ENCODE measurements at places on chromosomes 7 and 10.
A peak's percentile ranks its signal among the peaks of the same experiment; 100 is the strongest.

GRCh38 chr10:92891885-92892690, 43.8 kb downstream of the EXOC6 start:
- peak; percentile 14 for DNase-seq

DNA sequence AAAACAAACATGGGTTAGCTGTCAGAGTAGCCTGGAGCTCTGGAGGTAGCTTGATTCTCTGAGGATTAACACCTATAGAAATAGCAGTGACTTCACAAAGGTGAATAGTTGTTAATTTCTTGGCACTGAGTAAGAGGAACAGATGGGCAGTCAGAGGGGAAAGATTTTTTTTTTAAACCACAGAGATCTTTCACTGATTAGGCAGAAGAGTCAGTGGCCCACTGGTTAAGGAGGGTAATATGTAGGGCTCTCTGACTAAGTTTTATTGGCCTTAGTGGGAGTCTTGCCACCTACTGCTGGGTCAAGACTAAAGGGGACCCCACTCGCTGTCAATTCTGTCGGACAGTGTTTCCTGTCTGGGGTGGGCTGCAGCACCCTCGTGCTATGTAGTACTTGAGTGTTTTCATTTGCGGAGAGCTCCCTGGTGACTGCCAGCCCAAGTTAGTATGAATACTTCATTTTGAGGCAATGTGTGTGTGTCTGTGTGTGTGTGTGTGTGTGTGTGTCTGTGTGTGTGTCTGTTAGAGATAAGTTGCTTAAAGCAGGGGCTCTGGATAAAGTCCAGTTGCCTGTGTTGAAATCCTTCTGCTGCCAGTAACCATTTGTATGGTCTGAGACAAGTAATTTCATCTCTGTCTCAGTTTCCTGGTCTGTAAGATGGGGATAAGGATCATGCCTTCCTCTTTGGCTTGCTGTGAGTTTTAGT, 145.2 kb downstream of the ARID5B start:
- no peak for DNase-seq

GRCh38 chr7:155728116-155728515, 83.7 kb downstream of the RBM33 start:
- DNase-seq, result no peak

- DNase-seq, result no peak
Observed at GRCh38 chr10:78600121-78600665, 468.6 kb upstream of the ZMIZ1 start.

GRCh38 chr7:30923774-30924413, 12.2 kb downstream of the AQP1 start:
- DNase-seq, result no peak

- DNase-seq, result no peak
Observed at GRCh38 chr10:60426425-60426824, 36.8 kb upstream of the ANK3 start.

- DNase-seq, result no peak
Observed at GRCh38 chr7:152521420-152522337, 85.9 kb upstream of the KMT2C start.

GRCh38 chr7:17239683-17240521, 58.5 kb upstream of the AHR start:
- no peak for DNase-seq

DNA sequence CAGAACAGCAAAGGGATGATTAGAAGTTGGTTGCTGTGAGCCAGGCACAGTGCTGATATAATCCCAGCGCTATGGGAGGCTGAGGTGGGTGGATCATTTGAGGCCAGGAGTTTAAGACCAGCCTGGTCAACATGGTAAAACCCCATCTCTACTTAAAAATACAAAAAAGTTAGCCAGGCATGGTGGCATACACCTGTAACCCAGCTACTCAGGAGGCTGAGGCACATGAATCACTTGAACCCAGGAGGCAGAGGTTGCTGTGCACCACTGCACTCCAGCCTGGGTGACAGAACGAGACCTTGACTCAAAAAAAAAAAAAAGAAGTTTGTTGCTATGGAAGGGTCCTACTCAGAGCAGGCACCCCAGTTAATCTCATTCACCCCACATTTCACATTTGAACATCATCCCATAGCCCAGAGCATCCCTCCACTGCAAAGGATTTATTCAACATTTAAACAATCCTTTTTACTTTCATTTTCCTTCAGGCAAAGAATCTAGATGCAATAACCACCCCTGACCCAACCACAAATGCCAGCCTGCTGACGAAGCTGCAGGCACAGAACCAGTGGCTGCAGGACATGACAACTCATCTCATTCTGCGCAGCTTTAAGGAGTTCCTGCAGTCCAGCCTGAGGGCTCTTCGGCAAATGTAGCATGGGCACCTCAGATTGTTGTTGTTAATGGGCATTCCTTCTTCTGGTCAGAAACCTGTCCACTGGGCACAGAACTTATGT, 4.1 kb downstream of the IL6 start:
- no peak for DNase-seq

DNA sequence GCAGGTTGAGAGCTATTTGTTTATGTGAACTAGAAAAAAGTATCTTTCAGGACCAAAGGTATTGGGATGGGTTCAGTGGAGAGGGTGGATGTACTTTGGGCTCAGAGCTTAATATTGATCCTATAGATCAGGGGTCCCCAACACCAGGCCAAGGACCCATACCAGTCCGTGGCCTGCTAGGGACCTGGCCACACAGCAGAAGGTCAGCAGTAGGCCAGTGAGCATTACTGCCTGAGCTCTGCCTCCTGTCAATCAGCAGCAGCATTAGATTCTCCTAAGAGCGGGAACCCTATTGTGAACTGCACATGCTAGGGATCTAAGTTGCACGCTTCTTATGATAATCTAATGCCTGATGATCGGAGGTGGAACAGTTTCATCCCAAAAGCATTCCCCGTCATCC, 115.8 kb upstream of the WDR11 start:
- no peak for DNase-seq

GRCh38 chr10:75019370-75019769, 92.1 kb upstream of the SAMD8 start:
- no peak for DNase-seq

GRCh38 chr7:25597946-25598345, 369.7 kb upstream of the NPVF start:
- no peak for DNase-seq
